Esophagus squamous epithelium (tissue), 5 donors: ENCODE measurements at places on chromosomes 1 and 21. TPM values are rescaled to one million over a fixed set of nuclear protein-coding genes. Genes with fewer than 3 reads are reported as not detected.
A peak's percentile ranks its signal among the peaks of the same experiment; 100 is the strongest.

The NHLH2 gene
- total RNA-seq: 2.7 TPM

The RCSD1 gene
- total RNA-seq: 2.2 TPM

The DNAI4 gene
- total RNA-seq: 4.8 TPM

The C1orf116 gene
- total RNA-seq: 52.8 TPM

The NLRP3 gene
- total RNA-seq: 2.3 TPM

The LMX1A gene
- not detected for total RNA-seq

The MFAP2 gene
- 4.2 TPM for total RNA-seq

The SPATA21 gene
- total RNA-seq: not detected

The KRTAP13-2 gene
- not detected for total RNA-seq

The KCNE2 gene
- not detected for total RNA-seq

GRCh38 chr21:34653522-34653921 lies 15.3 kb upstream of the CLIC6 start:
- DNase-seq: no peak

DNA sequence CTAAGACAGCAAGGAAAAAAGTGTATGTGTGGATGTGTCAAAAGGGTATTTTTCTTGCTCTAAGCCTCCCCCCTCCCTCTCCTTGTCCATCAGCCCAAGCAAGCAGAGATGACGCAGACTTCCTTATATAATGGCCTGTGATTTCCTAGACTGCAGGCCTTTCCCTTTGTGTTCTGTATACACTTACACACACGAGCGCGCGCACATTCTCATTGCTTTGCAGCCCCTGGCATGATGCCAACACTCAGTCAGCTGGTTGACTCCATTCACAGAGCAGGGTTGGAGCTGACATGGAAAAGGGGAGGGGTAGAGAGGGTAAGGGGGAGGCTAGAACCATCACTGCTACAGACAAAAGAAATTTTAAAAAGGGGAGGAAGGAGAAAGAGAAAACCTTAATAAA lies 41.8 kb downstream of the GATAD2B start:
- peak; percentile 10 for DNase-seq

DNA sequence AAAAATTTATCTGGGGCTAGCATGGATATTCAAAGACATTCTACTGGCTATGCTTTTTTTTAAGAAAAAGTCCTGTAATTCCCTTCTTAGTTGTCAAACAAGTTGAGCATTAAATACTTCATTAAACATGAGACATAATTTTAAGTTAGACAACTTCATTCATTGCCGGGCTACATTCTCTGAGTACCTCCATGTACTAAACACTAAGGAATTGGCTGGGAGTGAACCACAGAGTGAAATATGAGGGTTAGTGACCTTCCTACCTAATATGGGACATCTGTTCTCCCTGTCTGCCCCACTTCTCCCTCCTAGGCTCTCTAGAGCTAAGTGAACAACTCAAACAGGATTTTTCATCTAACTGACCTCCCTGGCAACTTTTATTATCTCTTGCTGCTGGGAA lies 370.4 kb downstream of the VAV3 start:
- no peak for DNase-seq

GRCh38 chr1:89607586-89608318 lies 25.2 kb upstream of the LRRC8C start:
- DNase-seq: no peak

- no peak for DNase-seq
Measured at GRCh38 chr1:83919872-83920271, 79.1 kb downstream of the TTLL7 start.

GRCh38 chr1:205601205-205601604 lies 30.6 kb downstream of the ELK4 start:
- no peak for DNase-seq

GRCh38 chr1:55337801-55338447 lies 122.8 kb upstream of the USP24 start:
- no peak for DNase-seq

- no peak for DNase-seq
Measured at GRCh38 chr1:234532503-234532922, 53.5 kb upstream of the TARBP1 start.

GRCh38 chr21:46153247-46154154 lies 1.9 kb downstream of the FTCD start:
- DNase-seq: no peak

DNA sequence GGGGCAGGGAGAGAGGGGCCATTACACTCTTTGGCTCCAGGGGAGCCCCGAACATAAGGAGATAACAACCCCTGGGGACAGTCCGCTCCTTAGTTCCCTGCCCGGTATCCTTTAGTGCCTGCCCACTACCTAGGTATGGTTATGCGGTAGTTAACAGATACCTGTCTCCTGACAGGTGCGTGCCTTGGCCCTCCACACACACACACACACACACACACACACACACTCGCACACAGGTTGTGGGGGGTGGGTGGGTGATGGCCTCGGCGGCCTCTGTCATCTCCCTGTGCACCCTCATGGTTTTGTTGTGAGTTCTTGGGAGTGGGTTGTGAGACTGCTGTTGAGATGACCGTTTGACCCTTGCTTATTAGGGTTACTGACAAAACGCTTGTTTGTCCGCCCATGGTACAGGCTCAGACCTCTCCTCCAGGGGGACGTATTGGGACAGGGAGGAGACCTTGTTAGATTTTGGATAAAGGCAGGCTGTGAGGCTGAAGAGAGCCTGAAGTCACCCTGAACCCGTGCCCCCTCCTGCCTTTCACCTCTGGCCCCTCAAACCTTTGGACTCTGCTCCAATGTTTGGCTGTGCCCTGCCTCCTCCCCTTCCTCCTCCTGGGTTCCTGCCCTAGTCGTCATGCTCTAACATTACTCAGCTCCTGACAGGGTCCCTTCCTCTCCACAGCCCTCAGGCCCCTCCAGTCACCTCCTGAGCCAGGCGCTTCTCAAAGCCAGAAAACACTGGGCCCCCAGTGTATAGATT lies 979 bp downstream of the RASSF5 start:
- DNase-seq: no peak

DNA sequence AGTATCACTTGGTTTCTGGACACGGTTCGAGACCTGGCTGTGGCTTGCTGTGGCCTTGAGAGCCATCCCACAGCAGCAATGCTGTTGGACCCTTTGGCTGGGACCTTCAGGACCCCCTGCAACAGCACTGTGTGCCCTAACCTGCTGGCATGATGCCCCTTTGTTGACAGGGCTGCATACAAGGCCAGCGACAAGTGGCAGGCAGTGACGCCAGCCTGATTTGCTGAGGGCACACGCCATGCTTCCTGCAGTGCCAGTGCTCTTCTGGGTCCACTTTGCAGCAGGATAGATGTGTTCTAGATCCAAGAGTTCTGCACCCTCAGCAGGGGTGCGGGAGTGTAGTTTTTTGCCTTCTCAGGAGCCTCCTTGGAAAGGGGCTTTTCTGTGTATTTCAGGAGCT lies 32.8 kb downstream of the COQ8A start:
- DNase-seq: no peak

- DNase-seq: no peak
Measured at GRCh38 chr1:10852998-10853520, 56.6 kb upstream of the CASZ1 start.

DNA sequence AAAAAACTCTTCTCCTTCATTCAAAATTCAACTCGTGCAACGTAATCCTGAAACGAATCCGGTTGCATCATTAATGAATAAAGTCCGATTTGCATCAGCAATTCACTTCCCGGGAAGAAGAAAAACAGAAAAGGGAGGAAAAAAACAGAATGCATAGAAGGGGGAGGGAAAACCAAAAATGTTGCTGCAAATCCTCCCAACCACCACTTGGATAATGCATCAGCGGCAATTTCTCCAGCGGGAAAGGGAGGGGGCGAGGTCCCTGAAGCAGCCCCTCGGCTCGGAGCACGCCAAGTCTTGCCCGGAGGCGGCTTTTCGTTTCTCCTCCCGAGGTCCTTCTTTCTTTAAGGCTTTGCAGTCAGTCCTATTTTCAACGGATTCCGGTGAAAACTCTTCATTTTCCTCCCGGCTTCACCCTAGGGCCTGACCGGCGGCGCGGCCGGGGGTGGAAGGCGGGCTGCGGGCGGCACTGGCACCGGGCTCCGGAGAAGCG lies 723 bp downstream of the CDC42BPA start:
- DNase-seq: no peak

DNA sequence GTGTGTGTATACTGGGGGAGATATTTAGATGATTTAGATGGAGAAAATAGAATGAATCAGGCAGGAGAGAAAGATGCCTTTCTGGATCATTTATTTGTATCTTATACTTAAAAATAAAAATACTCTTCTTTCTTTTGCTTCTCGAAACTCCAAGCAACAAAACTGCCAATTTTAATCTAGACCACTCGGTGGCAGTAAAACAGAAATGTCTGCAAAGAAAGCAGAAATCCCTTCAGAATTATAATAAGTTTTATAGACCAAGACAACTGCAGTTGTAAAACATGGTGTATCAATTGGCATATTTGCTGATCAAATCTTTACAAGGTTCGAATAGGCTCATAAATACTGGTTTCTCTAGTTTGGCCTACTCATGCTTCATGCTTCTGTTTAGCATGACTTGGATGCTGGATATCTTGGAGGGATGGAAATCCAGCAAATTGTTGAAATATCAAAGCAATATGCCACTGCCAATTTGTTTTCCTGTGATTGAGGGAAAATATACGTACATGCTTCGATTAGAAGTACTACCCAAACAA lies 15.1 kb upstream of the C1orf87 start:
- no peak for DNase-seq

- no peak for DNase-seq
Measured at GRCh38 chr21:45109831-45110492, 35.6 kb downstream of the ADARB1 start.

DNA sequence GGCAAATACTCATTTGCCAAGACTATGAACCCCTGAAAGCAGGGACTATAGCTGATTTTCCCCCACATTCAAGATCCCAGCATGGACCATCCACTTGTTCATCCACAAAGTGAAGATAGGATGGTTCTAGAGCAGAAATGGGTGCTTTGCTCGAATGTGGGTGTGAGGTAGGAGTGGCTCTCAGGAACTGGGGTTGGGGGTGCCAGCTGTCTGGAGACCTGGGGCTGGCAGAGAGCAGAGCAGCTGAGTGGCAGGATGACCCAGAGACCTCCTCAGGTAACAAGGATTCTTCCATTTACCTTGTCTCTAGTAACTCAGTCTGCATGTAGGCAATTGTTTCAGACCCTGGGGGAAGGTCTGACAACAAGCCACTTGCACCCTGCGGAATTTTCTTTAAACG lies 6.0 kb downstream of the S100A9 start:
- DNase-seq: no peak

DNA sequence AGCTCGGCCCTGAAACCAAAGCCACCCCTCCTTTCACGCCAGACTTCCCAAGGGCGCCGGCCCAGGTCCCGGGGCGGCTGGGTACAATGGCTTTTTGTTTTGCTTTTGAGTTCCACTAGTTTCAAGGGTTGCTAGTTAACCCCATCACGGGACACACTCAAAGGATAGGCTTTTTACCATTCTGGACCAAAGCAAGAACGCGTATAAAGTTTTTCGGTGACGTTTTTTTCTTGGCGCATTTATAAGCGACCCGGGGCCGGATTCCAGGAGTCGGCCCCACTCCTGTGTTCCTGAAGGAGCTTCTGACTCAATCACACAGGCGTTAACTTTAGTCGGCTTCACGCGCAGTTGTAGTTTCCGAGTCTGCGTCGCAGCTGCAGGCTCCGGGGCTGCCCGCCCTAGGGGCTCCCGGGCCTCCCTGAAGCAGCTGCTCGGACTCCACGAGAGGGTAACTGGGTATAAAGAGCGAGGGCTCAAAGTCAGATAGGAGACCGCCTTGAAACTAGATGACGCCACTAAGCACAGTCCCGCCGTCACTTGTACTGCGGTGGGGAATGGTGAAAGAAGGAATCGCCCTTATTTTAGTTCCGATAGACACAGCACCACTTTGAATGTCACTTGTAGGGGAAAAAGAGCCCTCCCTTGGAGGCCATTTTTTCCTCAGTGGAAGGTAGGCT lies 707 bp upstream of the KLHL21 start:
- no peak for DNase-seq

- no peak for DNase-seq
Measured at GRCh38 chr1:94777281-94777680, 42.9 kb upstream of the SLC44A3 start.

- DNase-seq: no peak
Measured at GRCh38 chr1:208166340-208167138, 77.6 kb downstream of the PLXNA2 start.

DNA sequence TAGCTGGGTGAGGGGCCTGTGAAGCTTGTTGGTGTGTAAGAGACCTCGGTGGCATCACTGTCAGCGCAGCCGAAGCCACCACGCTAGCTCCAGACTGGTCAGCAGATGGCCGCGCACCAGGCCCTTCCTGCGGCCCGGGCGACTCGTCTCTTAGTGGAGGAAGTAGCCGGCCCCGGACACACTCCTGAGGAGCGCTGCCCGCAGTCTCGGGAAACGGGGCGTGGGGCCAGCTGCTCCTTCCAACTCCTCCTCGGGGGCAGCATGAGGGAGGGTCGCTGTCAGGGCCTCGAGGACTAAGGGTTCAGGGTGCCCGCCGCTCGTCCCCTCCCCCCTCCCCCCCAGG lies 20.4 kb downstream of the H3-3A start:
- DNase-seq: no peak
